ENCODE measurements at places on chromosomes 1 and 21. TPM values are rescaled to one million over a fixed set of nuclear protein-coding genes. Genes with fewer than 3 reads are reported as not detected.

TNNT2 gene
- 4.8 TPM for total RNA-seq

OR2T33 gene
- total RNA-seq, result not detected

FCRL6 gene
- not detected for total RNA-seq

ST6GALNAC5 gene
- total RNA-seq, result 0.24 TPM

RAB25 gene
- total RNA-seq, result 129 TPM

FCMR gene
- 1.2 TPM for total RNA-seq

ETV3L gene
- not detected for total RNA-seq

DNA sequence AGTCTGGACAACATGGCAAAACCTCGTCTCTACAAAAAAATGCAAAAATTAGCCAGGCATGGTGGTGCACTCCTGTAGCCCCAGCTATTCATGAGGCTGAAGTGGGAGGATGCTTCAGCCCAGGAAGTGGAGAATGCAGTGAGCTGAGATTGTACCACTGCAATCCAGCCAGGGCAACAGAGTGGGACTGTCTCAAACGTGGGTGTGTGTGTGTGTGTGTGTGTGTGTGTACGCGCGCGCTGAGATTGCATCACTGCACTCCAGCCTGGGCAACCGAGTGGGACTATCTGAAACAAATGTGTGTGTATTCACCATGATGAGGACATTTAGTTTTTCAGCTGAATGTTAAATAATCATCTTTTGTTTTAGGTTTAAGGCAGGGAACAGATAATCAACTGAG, 21.1 kb downstream of the USP1 start:
- no peak for DNase-seq

- DNase-seq, result no peak
Observed at GRCh38 chr21:35381743-35382310, 332.7 kb upstream of the RUNX1 start.

DNA sequence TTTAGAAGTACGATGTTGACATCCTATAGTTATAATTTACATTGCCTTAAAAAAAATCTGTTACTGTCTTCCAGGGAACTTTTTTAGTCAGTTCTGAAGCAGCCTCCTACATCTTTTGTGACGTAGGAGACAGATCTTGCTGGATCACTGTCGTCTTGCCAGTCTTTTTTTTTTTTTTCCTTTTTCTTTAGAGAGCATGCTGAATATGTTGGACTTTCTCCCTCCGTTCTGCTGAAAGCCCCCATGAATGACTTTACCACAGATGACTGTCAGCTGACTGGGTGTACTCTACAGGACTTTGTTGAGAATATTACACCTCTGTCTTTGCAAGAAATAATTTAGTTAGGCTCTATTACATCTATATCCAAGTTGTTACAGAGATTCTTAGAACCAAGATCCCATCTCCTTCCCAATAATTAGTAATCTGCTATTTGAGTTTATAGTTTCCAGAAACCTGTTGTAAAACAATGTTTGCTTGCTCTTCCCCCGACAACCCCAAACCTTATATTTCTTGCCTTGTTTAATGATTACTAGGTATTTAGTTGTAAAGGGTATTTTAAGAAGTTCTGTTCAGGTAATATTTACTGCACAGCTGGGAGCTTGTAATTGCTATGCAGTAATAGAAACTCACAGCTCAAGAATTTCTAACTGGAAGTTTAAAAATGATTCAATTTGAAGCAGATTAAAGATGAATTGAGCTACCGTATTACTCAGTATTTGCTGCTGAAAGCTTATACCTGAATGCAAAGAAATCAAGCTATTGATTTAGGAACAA, 61.8 kb downstream of the RASAL2 start:
- DNase-seq, result no peak

DNA sequence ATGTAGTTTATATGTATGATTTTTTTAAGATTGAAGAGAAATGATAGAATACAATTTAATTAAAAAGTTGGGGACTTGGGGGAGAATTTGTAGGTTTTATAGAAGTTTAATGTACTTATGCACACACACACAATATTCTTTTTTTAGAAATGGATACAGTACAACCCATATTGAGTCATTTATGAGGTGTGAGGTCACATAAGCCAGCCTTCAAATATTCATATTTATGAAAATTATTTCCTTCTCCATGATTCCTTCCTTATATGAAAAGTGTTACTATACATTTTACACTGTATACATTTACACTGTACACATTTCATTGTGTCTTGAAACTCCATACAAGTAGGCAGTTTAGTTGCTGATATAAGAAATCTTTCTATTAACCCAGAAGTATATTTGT, 96.2 kb upstream of the CHODL start:
- DNase-seq, result no peak

DNA sequence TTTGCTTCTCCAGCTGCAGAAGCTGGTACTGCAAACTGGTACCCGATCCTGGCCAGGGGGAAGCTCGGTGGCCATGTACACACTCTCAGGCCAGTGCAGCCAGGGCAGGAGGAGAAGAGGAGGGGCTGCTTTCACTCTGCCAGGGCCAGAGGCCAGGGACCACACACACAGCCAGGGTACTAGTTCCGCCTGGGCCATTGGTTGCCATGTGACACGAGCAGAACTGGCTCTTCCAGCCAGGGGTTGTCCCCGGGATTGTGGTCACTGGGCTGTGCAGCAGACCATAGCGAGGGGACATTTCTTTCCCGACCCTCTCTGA, 3.7 kb upstream of the SHISAL2A start:
- DNase-seq, result peak; percentile 13

DNA sequence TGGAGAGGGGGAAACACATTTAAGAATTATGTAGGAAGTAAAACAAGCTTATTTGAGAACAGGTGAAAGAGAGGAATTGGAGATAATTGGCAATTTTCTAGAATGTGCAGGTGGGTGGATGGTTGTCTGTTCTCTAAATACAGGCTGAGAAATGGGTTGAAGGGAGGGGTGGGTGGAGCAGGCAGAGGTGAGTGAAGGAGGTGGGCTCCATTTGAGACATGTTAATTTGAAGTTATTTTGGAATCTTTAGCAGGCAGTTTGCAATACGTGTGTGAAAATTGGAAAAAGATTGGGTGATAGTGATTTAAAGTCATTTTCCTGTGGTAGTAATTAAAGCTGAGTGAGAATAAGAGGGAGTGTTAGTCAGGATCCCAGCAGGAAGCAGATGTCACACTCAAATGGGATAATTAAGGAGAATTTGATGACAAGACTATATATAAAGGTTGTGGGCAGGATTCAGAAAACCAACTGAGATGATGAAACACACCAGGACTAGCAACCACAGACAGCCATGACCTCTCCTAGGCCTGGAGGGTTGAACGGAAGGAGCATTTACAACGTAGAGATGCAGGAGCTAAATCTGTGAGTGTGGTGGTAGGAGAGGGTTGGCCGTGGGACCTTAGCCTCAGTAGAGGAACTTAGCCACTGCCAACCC, 40.6 kb downstream of the CHRM3 start:
- DNase-seq, result no peak

DNA sequence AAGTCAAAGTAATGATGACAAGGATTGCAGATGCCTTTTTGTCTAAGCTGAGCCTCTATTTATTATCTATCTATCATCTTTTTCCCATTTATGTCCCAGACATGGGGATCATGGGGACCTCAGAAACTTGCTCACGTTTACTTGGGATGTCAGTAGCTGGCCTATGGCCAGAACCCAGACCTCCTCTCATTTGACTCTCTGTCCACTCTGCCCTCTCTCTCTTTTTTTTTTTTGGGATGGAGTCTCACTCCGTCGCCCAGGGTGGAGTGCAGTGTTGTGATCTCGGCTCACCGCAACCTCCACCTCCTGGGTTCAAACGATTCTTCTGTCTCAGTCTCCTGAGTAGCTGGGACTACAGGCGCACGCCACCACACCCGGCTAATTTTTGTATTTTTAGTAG, 3.7 kb upstream of the ID3 start:
- DNase-seq, result no peak

DNA sequence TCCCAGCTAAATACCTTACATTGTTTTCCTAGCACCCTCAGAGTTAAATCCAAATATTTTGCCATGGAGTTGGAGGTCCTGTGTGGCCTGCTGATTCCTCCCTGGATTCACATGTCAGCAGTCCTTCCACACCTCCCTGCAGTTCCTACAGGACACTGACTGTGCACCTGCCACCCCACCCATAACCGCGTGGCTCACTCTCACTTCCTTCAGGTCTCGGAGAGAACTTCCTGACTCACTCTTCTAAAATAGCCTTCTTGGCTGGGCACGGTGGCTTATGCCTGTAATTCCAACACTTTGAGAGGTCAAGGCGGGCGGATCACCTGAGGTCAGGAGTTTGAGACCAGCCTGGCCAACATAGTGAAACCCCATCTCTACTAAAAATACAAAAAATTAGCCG, 8.4 kb upstream of the CAMTA1 start:
- no peak for DNase-seq

- DNase-seq, result no peak
Observed at GRCh38 chr1:9794081-9794480, 29.7 kb downstream of the CLSTN1 start.

- DNase-seq, result no peak
Observed at GRCh38 chr1:19401535-19401889, 83.8 kb downstream of the CAPZB start.

- peak; percentile 0 for DNase-seq
Observed at GRCh38 chr1:166166698-166167571, at the start of gene FAM78B. TSS of gene FAM78B (minus strand) at chr1:166167001. CDS start at chr1:166166248, 753 bp downstream.

DNA sequence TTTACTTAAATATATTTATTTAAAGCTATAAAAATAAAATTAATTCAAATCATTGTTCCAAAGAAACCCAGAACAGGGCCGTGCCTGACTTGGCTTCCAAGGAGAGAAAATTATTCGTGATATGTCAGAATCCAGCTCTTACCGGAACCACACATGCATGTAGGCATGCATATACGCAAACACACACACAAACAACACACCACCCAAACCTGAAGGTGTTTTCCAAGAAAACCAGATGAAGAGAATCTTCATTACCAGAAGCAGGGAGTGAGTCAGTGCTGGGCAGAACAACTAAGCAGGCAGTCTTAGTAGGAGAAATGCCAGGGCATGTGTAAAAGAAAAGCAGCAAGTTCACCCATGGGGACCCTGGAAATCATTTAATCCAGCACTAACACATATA, 432.0 kb upstream of the BEND5 start:
- no peak for DNase-seq

DNA sequence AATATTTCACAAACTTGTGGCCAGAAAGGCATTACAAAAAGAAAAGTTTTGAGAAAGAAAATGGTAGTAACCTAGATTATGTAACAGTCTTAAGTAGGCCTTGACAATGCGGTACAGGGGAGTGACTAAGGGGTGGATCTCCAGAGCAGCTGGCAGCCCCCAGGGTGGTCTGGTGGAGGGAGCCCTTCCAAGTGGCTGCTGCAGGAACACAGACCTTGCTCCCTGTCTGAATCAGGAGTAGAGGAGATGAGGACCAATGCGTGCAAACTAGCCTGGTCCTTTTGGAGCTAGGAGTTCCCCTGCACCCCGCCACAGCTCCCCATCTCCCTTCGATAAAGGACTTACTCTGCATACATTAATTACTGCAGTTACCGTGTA, 189.0 kb downstream of the NFIA start:
- DNase-seq, result no peak

GRCh38 chr1:36534711-36535412, 52.1 kb upstream of the CSF3R start:
- no peak for DNase-seq

GRCh38 chr1:6111571-6111970, 65.9 kb downstream of the KCNAB2 start:
- no peak for DNase-seq

DNA sequence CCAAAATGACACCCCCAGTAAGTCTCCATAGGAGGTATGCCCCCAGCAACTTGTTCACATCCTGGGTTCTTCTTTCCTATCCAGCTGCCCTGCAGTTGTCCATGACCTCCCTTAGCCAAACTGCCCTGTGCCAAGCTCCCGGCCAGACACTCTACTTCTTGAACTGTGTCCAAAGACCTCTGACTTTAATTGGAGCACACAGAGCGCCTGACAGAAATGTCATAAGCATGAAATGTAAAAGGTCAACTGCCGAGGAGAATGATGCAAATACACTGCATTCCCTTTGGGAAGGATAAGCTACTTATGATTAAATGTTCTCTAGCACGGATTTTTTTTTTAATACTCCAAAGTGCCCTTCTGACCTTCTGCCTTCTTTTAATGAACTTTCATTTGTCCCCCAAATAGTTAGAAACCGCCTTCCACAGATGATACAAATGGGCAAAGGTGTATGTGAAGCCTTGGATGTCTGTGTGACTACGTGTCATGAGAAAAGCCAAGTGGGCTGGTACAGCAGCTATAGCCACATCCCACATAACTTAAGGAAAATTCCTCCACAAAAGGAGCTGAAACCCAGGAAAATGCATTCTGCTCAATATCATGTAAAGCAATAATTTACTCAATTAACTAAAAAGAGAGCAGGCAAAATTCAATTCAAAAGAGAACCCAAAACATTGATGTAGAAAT, 26.8 kb downstream of the PALMD start:
- DNase-seq, result no peak
